ENCODE measurements at places on chromosomes 2 and 18.

GRCh38 chr2:239717319-239717675 lies 307.8 kb downstream of the NDUFA10 start:
- DNase-seq = no peak

- DNase-seq = no peak
Measured at GRCh38 chr2:228703152-228703551, 521.7 kb upstream of the SPHKAP start.

GRCh38 chr2:172332507-172332906 lies 94.9 kb upstream of the ITGA6 start:
- no peak for DNase-seq

DNA sequence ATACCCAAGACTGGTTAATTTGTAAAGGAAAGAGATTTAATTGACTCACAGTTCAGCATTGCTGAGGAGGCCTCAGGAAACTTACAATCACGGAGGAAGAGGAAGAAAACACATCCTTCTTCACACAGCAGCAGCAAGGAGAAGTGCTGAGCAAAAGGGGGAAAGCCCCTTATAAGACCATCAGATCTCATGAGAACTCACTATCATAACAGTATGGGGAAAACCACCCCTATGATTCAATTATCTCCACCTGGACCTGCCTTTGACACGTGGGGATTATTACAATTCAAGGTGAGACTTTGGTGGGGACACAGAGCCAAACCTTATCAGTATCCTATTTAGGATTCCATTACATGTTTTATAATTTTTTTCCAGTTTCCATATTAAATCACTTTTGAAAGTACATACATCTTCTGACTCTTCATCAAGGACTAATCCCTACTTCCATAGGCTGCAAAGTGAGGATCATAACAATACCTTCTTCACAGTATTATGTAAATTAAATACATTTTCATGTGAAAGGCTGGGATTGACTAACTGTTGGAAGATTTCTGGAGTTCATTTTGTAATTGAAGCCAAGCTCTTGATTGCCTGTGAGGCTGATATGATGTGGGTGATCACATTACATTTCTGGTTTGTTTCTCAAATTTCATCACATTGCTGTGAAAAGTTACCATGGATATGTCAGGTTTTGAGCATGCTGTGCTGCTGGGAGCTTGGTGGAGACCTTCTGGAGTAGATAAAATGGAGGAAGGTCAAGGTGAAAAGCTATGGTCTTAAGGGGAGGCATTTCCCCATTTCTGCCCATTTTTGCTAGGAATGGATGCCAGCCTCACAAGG lies 31.7 kb upstream of the CERS6 start:
- peak; percentile 28 for DNase-seq

GRCh38 chr2:66185497-66186054 lies 249.3 kb upstream of the MEIS1 start:
- no peak for DNase-seq

- DNase-seq = no peak
Measured at GRCh38 chr18:39799006-39799405, 2156.0 kb upstream of the PIK3C3 start.

GRCh38 chr2:239252393-239252792 lies 148.4 kb downstream of the HDAC4 start:
- no peak for DNase-seq

DNA sequence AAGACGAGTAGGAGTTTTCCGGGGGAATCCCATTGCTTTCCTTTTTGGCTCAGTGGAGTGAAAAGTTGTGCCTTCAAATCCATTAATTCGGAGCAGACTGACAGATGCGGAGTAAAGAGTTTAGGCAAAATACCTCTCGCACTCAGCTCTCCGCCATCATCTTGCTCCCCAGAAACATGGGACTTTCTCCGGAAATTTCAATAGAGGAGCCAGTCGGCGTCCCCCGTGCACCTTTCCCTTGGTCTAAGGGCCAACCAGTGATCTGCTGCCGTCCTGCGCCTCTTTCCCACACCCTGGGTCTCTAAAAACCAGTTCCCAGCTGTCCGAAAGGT lies 318 bp downstream of the TYW5 start:
- DNase-seq = peak; percentile 9

GRCh38 chr2:38330754-38331153 lies 46.3 kb downstream of the ATL2 start:
- DNase-seq = no peak

DNA sequence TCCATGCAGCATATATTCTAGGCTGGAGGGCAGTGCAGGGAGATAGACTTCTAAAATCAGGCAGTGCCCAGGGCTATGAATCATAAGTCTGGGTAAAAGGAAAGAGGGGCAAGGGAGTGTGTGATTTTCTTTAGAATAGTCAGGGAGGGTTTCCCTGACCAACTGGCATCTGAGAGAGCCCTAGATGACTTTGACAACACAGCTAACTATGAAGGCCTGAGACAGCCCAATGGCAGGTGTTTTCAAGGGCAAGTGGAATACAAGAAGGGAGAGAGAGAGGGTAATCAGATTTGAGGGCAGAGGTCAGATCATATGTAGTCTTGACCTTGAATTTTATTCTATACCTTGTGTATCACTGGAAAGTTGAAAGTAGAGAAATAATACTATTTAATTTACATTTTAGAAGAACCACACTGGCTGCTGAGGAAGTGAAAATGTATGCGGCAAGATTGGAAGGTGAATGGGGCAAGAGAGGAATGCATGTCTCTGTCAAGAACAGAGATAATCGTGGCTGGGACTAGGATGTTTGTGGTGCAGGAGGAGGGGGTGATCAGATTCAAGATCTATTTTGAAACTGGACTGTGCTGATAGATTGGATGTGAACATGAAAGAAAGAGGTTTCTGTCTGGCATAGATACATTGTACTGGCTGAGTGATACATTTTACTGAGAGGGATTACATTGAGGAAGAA lies 1.9 kb upstream of the ITGB6 start:
- peak; percentile 44 for DNase-seq

- no peak for DNase-seq
Measured at GRCh38 chr2:84942964-84943421, 28.0 kb upstream of the KCMF1 start.

DNA sequence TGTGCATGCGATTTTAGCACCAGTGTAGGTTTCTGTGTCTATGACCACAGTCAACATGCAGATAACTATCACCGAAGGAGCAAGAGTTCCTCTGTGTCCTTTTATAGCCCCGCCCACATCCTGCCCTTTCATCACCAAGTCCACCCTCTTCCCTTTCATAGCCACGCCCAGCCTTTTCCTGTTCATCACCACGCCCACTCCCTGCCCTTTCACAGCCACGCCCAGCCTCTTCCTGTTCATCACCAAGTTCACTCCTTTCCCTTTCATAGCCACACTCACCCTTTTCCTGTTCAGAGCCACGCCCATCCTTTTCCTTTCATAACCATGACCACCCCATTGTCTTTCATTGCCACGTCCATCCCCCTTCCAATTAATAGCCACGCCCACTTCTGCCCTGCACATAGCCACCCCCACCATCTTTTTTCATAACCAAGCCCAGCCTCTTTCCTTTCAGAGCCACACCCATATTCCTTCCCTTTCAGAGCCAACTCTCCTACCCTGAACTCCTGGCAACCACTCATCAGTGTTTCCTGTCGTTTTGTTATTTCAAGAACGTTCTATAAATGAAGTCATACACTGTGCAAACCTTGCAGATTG lies 273.9 kb downstream of the MYT1L start:
- DNase-seq = peak; percentile 5

GRCh38 chr2:62966991-62967390 lies 83.6 kb upstream of the OTX1 start:
- DNase-seq = no peak

DNA sequence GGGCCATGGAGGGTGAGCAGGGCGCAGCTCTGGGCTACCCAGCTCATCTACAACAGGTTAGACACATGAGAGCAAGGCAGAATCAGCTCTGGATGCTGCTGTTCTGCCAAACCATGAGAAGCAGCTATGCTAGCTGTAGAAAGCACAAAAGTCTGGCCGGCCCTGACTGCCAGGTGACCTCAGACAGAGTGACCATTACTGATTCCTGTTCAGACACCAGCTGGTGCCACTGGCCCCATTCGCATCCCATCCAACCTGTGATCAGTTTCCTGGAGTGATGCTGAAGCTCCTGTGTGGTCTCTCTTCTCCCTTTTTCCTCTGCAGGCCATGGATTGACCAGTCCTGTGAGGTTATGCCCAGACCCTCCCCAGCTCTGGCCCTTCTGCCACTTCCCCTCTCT lies 14.3 kb downstream of the RBMS1 start:
- DNase-seq = no peak

DNA sequence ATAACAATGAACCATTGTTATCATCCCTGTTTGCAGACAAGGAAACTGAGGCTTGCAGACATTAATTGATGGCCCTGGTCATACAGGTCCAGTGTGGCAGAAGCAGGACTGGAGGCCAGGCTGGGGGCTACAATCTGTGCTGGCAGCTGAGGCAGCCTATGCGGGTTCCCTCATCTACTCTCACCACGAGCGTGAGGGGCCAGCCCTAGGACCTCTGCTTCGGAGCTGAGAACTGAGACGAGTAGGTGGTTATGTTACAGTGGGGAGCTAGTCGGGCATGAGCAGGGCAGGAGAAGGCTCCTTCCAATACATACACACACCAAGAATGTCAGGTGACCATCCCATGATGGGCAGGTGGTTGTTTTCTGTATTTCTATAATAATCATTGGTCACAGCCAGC lies 82.2 kb upstream of the ASB18 start:
- no peak for DNase-seq

All from astrocyte (in vitro differentiated cells and primary cell).